DMS153 (cell line): ENCODE measurements at places on chromosomes 3 and 15.

GRCh38 chr15:50135031-50135551, 16.1 kb upstream of the ATP8B4 start:
- DNase-seq: no peak

- no peak for DNase-seq
Observed at GRCh38 chr3:139687431-139687830, 9.7 kb upstream of the NMNAT3 start.

DNA sequence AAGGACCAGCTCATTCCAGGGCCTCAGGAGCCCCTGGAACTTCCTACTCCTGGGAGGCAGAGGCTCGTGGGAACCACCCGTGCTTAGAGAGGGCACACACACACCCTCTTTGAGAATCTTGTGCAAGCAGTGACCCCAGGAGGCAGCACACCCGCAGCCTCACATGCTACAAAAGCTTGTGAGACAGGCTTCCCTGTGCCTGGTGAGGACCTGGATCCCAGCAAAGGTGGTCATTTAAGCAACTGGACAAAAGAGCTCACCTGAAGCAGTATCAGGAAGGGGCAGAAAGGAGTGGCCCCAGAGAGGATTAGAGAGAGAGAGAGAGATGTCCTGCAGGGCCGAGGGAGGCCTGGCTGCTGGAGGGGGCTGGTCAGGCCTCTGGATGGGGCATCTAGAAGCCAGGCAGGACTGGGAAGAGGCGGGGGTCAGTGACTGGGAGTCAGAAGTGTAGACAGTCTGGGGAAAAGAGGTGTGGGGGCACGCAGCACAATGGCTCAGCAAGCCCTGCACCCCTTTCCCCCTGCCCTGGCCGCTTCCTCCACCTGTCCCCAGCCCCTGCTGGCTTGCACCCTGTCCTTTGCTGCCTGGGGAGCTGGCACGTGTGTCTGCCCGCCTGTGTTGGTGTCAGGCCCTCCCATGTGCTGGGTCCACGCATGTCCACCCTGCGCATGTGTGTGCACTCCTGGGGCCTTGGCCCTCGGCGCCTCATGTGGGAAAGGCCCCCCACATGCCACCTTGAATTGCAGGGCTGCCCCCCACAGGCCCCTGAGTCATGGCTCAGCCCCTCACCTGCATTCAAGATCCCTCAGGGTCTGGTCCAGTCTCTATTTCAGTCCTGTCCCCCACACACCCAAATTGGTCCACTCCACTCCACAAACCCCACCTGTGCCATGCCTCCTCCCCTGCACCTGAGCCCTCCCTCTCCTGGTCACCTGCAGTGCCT, 36.9 kb downstream of the TSPAN3 start:
- DNase-seq: no peak

GRCh38 chr3:16570113-16570512, 35.1 kb downstream of the DAZL start:
- peak; percentile 49 for DNase-seq

DNA sequence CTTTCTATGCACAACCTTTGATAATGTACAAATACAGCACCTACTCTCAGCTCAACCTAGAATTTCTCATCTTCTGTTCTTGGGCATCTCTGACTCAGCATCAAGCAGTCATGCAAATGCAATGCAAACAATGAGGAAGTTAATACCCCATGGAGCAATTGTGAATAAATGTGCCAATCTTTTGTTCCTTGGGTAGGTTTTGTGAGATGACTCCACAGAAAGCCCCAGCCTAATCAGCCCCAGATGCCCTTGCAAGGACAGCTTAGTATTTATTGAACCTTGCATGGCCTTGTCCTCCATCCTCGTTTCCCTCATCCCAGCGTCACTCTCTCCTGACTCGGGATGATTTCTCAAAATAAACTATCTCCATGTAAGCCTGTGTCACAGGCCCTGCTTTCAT, 494.7 kb upstream of the NECTIN3 start:
- DNase-seq: no peak

DNA sequence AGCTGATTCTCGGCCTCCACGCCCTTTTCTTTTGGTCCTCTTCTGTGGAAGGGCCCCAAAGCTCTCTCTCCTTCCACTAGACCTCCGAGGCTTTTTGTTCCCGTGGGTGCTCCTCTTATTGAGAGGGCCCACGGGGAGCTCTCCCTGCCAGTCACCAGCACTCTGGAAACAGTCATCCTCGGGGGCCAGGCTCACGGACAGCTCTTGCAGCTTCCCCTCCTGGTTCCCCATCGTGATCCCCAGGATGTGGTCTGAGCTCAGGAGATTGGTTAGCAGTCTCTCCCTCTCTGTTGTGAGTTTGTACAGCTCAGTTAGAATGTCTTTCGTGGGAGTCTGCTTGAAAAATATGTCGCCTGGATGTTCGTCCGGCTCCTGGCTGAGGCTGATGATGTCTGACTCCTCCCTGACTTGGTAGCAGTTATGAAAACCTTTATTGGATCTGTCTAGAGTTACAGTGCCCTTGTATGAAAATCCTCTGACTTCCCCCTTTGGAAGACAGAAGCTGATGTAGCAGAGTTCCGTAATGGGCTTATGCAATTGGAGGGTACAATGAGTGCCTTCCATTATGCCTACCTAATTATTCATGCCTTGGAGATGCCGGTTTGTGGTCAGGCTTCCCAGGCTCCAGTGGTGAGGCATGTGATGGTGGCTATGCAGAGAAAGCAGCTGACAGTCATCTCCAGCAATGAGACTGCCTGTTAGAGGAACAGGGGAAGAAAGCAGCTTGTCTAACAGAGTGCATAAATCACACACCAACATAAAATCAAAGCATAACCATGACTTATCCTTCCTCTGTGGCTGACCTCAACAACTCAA, 40.0 kb downstream of the FMN1 start:
- no peak for DNase-seq

GRCh38 chr3:111781561-111782446, 77.3 kb upstream of the PHLDB2 start:
- no peak for DNase-seq

GRCh38 chr3:147428326-147428725, 19.2 kb downstream of the ZIC1 start:
- no peak for DNase-seq

- no peak for DNase-seq
Observed at GRCh38 chr3:134339331-134339730, 34.9 kb downstream of the AMOTL2 start.

DNA sequence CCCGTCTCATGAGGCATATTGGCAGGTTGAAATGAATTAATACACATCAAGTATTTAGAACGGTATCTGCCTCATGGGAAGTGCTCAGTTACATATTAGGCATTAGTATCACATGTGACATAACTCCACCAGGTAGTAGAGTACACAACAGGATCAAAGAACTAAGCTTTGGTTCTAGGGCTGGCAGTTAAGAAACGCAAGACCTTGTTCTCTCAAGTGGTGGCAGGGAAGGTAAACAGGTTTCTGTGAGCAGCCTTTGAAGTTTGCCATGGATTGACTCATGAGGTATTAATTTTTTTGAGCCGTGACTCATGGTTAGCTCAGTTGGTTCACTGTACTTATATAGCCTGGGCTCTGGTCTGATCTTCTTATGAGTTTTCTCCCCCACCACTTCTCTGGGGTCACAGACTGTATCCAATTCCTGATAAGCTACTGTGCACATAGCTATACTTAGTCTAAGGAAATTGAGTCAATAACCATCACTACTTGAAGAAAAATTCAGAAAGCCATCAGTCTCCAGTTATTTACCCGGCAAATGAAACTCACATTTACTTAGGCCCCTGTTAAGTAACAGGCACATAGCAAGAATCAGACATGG, 155.6 kb upstream of the STT3B start:
- DNase-seq: no peak

- DNase-seq: no peak
Observed at GRCh38 chr3:9915254-9916141, 1.4 kb upstream of the IL17RC start.

DNA sequence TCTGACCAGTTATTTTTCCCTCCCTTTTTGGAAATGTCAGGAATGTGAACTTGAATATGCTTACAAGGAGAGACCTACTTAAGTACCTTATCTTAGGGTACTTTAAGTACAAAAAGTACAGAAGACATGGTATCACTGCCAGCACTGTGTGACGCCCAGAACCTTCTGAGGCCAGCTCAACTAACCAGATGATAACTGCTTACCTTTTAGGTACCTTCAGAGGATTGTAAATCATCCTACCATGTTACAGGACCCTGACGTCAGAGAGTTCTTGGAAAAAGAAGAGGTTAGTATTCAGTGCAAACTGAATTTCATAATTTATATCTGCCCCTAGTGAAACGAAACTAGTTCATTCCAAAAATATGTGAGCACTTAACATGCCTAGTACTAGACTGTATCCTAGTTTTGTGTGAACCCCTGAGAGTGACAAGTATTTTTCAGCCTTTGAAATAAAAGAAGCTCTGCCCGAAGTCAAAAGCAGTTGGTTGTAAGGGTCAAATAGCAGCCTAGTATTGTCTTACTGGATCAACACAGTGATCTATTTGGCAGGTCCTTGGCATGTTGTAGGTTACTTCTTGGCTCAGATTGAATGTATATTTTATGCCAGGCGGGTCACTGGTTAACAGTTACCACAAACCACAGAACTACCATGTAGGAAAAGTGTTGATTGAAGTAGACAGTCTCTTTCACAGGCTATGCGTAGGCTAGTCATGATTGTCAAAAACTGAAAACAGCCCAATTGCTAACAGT, 23.8 kb upstream of the SNX22 start:
- no peak for DNase-seq

DNA sequence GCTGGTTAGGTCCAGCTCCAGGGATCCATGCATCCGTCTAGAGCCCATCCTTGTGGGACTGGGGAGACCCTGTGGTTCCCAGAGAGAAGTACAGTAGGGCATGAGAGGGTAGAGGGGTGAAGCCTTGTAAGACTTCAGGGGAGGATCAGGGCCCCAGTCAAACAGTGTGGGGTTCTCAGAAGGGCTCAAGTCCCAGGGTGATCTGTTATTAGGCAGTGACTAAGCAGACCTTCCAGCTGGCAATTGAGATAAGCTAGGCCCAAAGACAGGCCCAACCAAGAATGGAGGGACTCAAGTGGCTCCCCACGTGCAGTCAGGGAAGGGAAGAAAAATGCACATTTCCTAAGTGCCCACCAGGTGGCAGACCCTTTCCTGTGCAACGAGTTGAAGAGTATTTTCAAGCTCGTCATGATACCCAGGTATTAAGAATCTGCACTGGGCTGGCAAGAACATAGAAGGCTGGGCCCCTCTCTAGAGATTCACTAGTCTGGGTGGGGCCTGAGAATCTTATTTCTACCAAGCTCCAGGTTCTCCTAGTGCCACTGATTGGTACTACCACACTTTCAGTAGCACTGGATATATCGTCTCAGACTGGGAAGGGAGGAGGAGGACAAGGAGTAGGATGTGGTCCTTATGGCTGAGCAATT, 240.8 kb downstream of the NR1D2 start:
- no peak for DNase-seq

DNA sequence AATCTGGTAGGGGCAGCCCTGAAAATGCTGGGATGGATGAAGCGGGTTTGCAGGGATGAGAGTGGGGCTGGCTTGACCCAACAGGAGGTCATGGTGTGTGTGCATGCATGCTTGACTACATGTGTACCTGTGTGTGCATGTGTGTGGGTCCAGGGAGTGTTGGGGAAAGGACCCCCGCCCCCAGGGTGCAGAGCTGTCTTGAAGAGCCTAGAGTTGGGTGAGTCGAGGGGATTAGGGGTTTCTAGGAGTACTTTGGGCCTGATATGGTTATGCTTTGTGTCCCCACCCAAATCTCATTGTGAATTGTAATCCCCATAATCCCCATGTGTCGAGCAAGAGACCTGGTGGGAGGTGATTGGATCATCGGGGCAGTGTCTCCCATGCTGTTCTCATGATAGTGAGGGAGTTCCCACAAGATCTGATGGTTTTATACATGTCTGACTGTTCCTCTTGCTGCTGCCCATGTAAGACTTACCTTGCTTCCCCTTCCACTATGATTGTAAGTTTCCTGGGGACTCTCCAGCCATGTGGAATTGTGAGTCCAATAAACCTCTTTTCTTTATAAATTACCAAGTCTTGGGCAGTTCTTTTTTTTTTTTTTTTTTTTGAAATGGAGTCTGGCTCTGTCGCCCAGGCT, 5.2 kb upstream of the LCTL start:
- no peak for DNase-seq

- DNase-seq: peak; percentile 6
Observed at GRCh38 chr3:103657756-103658155, 1222.9 kb downstream of the ZPLD1 start.

GRCh38 chr3:55658690-55659562, 171.8 kb upstream of the WNT5A start:
- DNase-seq: no peak

GRCh38 chr15:39908186-39908585, 11.9 kb downstream of the GPR176 start:
- DNase-seq: no peak

DNA sequence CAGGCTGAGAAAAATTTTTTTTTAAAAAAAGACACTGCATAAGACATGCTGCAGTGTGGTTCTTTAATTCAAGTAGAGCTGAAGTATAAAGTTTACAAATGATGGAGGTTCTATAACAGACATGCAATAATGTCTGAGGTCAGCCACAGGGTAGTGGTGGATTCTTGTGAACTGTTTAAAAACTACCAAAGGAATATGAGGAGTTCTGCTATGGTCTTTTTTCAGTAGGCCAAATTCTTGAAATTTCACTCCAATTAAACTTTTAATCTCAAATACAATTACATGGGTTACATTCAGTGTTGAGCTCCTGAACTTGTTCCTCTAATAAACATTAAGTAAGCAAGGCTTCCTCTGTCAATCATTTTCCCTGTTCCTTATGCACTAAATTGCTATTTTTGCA, 122.7 kb downstream of the PLD1 start:
- DNase-seq: no peak

DNA sequence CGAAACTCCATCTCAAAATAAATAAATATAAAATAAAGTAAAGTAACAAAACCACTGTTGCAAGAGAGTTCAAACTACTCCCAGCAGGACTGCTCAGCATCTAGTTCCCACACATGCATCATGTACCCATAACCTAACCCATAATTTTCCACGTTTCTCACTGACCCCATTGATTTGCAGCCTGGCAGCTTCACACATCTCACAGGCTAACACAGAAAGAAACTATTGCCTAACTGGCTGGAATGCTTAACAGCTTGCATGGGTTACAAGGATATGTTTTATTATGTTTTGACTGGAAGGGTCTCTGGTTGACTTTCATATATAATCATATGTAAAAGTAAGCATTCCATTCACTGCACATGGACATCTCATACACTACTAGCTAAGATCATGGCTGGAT, 55.6 kb upstream of the TBC1D23 start:
- no peak for DNase-seq

DNA sequence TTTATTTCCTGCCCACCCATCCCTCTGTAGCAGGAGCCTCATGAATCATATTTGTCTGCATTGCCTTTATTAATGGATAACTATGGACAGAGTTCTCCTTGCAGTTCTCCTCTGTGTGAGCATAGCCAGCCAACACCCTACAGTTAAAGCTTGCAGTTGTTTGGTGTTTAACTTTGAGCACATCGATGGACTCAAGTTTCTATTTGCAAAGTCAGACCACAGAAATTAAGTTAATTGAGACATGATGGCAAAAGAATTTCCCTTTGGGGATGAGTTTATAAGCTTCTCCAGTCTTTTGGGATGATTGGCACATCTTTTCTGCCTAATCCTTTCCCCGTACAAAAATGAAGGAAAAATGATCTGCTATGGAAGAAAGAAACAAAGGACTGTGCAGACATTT, 398.9 kb upstream of the THBS1 start:
- DNase-seq: no peak
